Stimulated activated CD8-positive, alpha-beta memory T cell treated with anti-CD3 and anti-CD28 coated beads, Interleukin-4, amount 100 ng/mL, for 4 hours (primary cell): ENCODE measurements at places on chromosomes 2 and 18.
A peak's percentile ranks its signal among the peaks of the same experiment; 100 is the strongest.

- DNase-seq: no peak
Measured at GRCh38 chr2:173755798-173756197, 209.4 kb downstream of the SP3 start.

GRCh38 chr2:141311430-141311829 lies 819.4 kb downstream of the LRP1B start:
- no peak for DNase-seq

DNA sequence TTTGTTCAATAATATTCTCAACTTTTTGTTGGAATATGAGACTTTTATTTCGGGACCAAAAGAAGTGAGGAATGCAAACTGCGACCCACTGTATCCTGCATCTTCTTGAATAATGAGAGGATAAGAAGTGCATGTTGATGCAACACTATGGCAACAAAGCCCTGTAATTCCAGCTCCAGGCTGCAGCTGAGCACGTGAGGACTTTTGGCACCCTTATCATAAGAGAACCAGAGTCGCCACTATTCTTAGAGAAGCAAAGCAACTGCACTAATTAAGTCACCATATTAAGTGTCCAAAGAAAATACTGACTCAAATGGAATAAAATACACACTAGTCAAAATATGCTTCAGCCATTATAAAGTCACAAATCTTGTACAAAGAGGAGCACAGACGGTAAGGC lies 65.8 kb downstream of the FAM210A start:
- no peak for DNase-seq

GRCh38 chr2:222049946-222050345 lies 248.9 kb downstream of the PAX3 start:
- no peak for DNase-seq

DNA sequence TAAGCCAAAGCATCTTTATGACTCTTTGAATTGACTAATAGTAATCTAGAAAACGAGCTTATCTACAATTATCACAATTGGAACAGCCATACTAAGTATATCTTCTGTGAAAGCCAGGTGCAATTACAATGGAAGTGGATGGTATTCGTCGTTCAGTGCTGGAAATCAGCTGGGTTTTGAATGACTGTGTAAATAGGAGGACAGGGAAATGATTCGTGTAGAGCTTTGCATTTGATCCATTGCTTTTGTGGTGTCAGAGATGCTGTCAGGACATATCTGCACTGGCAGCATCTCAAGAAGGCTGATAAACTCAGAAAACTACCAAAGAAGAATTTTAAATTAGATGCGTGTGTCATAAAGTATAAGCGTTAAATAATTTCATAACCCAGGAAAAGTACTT lies 187.1 kb downstream of the ZNF407 start:
- DNase-seq: no peak

DNA sequence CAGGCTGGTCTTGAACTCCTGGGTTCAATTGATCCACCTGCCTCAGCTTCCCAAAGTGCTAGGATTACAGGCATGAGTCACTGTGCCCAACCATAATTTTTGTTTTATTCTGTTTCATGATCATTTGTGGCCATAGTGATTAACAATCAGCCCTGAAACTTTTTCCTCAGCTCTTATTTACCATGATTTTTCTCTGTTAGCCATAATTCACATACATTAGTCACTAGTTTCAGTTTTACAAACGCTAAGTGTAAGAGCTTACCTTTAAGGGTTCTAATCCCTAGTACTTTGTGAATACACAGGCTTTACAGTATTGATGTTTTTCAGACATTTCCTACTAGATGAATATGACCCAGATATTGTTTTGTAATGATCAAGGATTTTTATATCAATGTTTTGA lies 216.1 kb downstream of the DPP4 start:
- no peak for DNase-seq

- no peak for DNase-seq
Measured at GRCh38 chr2:196391149-196391479, 219.7 kb upstream of the STK17B start.

- DNase-seq: no peak
Measured at GRCh38 chr2:178485356-178485755, 5.1 kb downstream of the PLEKHA3 start.

DNA sequence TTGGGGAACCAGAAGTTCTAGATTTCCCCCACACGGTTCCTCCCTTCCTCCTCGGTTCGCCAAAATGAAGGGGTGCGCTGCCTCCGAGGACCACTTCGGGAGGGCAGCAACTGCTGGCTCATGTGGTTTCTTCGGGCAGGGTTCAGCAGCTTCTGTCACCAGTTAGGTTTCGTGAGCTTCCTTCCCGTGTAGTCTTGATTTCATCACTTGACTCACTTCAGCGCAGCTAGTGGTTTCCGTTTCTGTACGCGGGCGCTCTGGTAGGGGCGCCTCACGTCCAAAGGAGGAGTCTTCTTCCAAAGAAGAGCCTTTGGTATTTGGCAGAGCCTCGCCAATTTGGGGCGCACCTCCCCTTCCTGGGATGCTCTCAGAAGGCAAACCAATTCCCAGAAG lies 485 bp upstream of the GALNT3 start:
- peak; percentile 35 for DNase-seq

GRCh38 chr18:54880395-54881105 lies 52.3 kb downstream of the RAB27B start:
- DNase-seq: no peak

DNA sequence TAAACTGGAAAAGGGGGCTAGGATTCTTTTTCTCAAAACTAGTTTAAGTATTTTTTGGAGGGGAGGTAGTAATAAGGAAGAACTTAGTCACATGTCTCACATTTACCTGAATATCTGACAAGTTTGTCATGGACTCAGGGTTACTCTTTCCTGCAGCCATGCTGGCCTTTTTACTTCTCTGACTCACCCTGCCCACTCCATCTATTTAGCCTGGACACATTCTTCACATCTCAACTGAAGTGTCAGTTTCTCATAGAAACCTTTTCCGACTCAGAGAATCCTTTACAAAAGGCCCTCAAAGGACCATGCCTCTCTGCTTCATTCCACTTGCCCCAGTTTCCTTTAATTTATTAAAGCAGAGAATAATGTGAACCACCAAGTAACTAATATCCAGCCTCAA lies 42.6 kb downstream of the SCN7A start:
- no peak for DNase-seq

DNA sequence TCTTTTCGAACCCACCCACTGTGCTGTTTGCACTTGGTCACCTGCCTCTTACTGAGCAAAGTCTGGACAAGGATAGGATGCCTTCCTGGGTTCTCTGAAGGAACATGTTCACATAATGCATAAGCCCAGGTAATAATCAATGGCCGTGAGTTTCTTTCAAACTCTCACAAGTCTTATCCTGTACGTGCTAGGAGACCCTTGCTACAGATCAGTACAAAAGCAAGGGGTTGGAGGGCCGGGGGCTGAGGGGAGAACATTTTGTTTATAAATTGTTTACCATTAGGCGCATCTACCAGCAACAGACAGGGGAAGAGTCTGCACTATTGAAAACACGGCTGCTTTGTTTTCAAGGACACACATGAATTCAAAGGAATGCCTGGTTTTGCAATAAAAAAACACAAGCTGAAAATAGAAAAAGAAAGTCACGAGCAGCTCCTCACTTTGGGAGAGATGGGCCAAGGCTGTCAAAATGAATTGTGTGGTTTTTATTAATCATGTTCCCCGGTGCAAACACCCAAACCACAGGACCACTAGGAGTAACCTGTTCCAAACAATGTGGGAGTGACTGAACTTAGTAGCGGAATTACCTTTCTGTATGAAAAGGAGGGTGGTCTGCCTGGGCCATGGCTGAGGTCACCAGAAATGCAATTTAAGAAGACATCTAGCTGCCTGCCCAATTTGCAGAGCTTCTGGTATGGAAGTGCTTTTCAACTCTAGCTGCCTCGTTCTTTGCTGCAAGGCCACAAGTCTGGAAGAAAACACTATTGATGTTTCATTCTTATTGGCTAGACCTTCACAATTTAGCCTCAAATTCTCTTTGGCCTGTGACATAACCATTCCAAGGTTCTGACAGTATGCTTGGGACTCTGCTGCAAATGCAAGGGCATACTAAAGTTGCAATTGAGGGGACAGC lies 73.5 kb downstream of the CCBE1 start:
- no peak for DNase-seq

- no peak for DNase-seq
Measured at GRCh38 chr2:104896446-104896845, 42.5 kb downstream of the POU3F3 start.

DNA sequence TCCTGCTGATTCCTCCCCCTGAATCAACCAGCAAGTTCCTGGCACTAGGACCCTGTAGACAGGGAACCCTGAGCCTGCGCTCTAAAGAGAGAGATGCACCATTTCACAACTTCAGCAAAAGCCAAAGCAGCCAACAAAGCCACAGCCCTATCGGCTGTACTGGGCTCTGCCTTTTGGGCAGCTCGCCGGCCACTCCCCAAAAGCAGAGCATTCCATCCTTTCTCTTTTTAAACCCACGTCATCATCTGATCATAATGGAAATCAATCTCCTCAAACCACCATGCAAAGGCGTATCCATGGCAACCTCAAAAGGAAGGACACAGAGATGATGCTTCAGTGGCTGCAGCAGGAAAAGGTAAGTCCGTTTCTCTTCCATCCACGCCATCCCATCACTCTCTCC lies 5.3 kb upstream of the DCTN1 start:
- no peak for DNase-seq

DNA sequence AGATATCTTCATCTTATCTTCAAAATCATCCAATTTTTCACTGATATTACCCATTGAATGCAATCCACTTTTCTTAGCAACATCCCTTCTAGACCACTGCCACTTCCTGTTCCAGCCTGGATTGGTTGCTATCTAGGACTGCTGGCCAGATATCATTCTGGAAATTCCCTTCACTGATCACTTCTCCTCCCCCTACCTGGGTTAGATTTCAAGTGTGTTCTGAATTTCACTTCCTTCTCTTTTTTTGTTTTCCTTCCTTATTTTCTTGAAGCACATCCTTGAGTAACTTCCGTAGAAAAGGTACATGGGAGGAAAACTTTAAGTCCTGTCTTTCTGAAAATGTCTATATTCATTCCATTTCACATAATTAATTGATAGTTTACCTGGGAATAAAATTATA lies 82.0 kb upstream of the IL1R2 start:
- DNase-seq: no peak

DNA sequence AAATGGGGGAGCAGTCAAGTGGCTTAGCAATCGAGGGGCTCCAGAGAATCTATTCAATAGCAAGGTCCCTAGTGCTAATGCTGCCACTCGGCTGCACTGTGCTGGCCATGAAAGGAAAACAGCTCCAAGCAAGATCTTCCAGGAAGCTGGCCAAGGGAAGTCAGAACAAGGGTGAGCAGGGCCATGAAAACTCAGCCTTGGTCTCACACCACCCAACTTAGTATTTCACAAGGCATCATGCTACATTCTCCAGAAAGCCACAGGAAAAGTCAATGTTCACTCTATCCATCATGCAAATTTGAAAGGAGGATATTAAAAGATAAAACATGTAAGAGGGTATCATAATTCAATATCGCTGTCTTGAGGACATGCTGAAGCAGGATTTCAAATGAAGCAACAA lies 35.7 kb downstream of the NRP2 start:
- no peak for DNase-seq

DNA sequence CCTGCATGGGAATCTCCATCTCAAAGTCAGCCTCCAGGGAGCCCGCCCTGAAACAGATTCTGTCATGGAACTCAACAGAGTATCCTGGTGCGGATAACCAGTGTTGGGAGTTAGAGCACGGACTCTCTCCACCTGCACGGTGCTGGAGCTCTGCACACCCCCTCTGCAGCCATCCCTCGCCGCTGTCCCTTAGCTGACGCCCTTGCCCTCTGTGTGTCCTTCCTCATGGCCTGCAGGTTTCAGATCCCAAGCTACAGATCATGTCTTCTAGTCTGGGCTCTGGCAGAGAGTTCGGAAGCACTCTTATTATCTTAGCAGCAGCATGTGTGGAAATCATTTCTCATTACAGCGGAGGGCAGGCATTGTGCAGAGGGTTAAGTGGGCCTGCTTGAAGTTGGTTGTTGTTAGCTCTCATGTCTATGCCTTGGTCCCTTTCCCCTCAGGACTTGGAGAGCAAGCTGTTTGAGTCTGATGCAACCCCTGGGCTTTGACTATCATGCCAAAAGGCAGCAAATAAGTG lies 26.0 kb downstream of the TMEM127 start:
- DNase-seq: no peak

DNA sequence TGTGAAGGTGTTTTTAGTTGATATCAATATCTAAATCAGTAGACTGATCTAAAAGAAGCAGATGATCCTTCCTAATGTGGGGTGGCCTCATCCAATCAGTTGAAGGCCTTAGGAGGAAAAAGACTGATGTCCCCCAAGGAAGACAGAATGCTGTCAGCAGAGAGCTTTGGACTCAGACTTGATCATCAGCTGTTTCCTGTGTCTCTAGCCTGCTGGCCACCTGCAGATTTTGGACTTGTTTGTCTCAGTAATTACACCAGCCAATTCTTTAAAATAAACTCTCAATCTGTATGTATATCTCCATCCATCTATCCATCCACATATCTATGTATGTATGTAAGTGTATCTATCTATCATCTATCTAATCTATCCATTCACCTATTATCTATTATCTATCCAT lies 301.3 kb downstream of the LPIN1 start:
- no peak for DNase-seq

DNA sequence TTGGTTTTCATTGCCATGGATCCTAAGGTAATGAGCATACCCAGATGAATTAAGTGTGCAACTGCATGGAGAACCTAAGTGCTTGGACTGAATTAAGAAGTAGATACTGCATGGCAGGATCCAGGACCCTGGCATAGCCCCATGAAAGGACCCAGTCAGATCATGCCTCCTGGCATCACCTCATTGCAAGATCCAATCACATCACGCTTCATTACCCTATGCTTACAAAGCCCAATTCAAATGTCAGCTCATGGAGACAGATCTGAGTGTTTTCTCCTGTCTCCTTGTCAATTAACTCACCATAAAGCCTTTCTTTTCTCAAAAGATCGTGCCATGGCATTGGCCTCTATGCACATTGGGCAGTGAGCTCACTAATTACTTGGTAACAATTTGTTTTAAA lies 519.8 kb upstream of the ZNF804A start:
- no peak for DNase-seq

GRCh38 chr2:156689939-156690338 lies 253.8 kb downstream of the GPD2 start:
- no peak for DNase-seq

DNA sequence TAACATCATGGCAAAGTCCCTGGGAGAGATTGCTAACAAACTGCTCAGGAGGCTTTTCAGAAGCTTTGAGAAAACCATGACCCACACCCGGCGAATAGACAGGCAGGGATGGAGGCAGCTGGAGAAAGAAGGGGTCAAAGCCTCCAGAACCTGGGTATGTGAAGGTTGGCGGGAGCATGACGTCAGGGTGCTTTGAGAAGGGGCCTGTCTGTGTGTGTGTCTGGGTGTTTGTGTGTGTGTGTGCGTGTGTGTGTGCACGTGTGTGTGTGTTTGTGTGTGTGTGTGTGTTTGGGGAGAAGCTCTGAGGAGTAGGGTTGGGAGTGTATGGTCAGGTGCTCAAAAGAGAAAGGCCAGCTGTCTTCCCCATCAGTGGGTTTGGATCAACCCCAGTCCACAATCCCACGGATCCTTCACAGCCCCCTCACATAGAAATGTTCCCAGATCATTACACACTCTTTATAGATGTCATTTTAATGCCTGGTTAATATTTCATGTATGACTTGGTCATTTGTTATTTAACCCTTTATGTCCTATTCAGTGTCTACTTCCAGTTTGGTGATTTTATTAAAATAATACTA lies 254.1 kb upstream of the SMIM21 start:
- DNase-seq: no peak
